ENCODE measurements at places on chromosomes 3 and 15.

DNA sequence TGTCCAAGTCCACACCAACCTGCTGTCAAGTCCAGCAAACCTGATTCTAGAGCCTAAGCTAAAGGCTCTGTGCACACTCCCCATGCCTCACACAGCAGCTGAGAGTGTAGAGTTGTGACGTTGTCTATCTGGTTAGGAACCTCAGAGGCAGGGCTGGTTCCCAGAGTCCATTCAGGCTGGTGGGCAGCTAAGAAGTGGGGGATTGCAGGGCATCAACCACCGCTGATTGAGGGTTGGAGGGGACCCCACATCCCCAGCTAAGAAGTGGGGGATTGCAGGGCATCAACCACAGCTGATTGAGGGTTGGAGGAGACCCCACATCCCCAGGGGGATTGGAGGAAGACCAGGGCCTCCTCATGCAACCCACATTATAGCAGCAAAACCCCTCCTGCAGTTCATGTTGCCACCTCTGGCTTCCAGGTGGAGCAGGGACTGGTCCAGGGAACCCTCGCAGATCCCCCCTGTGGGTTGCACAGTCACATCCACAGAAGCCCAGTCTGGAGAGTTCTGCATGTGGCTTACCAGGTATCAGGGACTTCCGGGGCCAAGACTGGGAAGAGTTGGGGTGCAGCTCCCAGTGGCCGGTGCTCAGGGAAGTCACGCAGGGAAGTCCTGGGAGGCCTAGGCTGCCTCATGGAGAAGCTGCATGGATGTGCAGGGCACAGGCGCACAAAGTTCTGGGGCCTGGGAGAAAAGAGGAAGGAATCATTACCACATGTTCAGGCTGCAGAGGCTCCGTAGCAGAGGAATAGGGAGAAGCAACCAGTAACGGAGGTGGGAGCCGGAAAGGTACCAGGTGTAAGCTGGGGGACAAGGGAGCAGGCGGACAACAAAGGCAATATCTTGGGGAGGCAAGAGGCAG is 71.4 kb upstream of the PCSK6 start:
- DNase-seq, result no peak

GRCh38 chr3:3258281-3258680 is 78.8 kb upstream of the CRBN start:
- DNase-seq, result no peak

GRCh38 chr3:23834082-23834870 is 28.5 kb downstream of the UBE2E1 start:
- no peak for DNase-seq

- DNase-seq, result no peak
These were observed 195.8 kb downstream of the TBC1D5 start for GRCh38 chr3:17546500-17547255.

GRCh38 chr15:34876640-34877039 is 81.3 kb upstream of the ACTC1 start:
- DNase-seq, result no peak

Measured in stimulated activated naive CD8-positive, alpha-beta T cell treated with anti-CD3 and anti-CD28 coated beads, Interleukin-15, Interleukin-2, amounts not matched to agents 100 U/mL and 50 U/mL, for 24 hours (primary cell).